ENCODE measurements at places on chromosomes 6 and 20.

DNA sequence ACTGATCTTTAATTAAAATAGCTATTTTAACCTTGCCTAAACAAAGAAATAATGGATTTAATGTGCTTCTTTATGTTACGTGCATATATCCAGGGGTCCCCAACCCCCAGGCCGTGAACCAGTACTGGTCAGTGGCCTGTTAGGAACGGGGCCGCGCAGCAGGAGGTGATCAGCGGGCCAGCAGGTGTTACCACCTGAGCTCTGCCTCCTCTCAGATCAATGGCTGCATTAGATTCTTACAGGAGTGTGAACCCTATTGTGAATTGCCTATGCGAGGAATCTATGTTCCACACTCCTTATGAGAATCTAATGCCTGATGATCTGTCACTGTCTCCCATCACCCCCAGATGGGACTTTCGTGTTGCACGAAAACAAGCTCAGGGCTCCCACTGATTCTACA, 8.8 kb downstream of the CYP24A1 start:
- no peak for DNase-seq

- no peak for DNase-seq
These were observed 560.5 kb downstream of the PKHD1 start for GRCh38 chr6:51526922-51527321.

DNA sequence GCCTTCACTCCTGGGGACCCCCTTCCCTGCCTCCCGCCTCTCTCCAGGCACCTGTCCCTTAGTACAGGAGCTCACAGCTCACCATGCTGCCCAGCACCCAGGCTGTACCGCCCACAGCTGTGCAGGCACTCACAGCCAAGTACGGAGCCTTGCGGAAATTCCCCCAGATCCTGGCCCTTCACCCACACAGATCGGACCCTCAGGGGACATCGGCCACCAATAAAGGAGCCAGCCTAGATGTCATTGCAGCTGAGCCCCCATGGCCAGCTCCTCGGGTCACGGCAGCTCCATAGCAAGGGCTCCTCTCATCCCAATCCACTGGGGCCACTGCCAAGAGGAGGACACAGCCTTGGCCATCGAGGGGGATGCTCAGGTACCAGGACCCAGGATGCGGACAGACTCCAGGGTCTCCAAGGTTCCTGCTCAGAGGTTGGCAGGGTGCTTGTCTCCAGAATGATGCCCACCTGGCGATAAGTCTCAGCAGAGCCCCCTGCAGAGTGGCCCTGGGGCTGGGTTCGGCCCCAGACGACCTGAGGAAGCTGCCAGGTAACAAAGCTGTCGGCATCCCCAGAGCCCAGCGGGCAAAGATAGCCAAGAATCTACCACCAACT, 82.3 kb downstream of the YTHDF1 start:
- DNase-seq: no peak

DNA sequence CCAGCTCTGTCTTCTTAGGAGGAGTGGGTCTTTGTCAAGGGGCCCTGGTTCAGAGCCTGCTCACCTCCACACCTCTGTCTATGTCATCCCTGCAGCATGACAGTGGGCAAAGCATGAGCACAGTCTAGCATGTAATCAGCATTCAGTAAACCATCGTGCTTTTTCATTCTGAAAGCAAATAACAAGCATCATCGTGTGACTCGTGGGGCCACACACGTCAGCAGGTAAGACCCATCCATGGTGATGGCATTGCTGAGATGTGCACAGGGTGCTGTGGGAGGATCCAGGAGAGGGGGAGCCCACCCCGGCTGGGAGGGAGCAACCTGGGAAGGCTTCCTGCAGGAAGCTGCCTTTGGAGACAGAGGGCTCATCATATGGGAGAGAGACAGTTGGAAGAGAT, 106.7 kb downstream of the TMEM242 start:
- no peak for DNase-seq

DNA sequence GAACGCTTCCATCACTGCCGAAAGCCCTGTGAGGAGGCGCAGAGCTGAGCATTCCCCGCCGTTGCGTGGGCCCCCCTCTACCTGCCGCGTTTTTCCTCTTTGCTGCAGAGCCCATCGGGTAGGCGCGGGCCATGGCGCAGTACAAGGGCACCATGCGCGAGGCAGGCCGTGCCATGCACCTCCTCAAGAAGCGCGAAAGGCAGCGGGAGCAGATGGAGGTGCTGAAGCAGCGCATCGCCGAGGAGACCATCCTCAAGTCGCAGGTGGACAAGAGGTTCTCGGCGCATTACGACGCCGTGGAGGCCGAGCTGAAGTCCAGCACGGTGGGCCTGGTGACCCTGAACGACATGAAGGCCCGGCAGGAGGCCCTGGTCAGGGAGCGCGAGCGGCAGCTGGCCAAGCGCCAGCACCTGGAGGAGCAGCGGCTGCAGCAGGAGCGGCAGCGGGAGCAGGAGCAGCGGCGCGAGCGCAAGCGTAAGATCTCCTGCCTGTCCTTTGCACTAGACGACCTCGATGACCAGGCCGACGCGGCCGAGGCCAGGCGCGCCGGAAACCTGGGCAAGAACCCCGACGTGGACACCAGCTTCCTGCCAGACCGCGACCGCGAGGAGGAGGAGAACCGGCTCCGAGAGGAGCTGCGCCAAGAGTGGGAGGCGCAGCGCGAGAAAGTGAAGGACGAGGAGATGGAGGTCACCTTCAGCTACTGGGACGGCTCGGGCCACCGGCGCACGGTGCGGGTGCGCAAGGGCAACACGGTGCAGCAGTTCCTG, 693 bp downstream of the FAM50B start:
- no peak for DNase-seq

DNA sequence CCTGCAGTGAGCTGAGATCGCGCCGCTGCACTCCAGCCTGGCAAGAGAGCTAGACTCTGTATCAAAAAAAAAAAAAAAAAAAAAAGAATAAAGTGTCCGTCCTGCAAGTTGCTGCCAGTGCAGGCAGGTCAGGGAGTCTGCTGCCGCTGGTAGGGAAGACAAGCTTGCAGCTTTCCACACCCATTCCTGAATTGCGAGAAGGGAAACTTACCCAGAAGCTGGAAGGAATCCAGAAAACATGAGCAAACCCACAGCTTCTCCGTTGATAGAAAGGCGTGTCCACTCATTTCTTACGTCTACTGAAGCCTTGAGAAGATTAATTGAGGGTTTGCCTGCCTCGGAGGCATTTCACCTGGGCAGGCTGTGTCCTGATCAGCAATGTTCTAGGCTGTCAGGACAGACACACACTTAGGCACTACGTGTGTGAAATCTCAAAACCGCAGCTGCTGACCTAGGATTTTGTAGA, 61.6 kb upstream of the DSP start:
- no peak for DNase-seq

- no peak for DNase-seq
These were observed 384.8 kb downstream of the ADGRB3 start for GRCh38 chr6:69019832-69020231.

DNA sequence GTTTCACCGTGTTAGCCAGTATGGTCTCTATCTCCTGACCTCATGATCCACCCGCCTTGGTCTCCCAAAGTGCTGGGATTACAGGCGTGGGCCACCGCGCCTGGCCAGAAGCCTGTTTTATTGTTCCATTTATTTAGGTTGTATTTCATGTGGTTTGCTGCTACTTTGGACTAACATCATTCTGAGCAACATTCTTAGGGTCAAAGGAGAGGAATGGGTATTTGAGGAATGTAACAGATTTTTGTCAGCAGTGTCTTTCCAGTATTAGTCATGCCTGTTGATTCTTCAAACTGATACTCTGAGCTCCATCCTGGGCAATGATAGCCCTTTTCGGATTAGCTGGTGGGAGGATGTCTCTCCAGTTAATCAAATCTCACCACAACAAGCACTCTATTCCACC, 213.0 kb upstream of the CITED2 start:
- DNase-seq: no peak

- DNase-seq: no peak
These were observed 26.4 kb upstream of the SIRPA start for GRCh38 chr20:1868856-1869255.

DNA sequence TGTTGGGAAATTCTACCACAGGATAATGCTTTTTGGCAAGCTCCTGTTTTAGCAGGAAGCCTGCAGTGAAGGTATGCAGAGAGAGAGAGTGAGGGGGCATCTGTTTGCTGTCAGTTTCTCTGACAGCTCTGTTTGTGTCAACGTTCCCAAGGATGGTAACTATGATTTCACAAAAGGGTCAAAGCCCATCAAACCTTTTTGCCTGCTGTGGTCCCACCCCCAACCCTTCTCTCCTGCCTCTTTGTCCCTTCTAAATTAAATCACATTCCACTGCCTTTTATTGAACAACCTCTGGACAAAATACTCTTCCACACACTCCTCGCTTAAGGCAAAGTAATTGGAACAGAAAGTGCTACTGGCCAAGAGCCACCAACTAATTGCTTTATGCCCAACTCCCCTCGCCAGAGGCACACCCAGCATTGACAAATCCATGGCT, 128.3 kb downstream of the TSHZ2 start:
- DNase-seq: no peak

DNA sequence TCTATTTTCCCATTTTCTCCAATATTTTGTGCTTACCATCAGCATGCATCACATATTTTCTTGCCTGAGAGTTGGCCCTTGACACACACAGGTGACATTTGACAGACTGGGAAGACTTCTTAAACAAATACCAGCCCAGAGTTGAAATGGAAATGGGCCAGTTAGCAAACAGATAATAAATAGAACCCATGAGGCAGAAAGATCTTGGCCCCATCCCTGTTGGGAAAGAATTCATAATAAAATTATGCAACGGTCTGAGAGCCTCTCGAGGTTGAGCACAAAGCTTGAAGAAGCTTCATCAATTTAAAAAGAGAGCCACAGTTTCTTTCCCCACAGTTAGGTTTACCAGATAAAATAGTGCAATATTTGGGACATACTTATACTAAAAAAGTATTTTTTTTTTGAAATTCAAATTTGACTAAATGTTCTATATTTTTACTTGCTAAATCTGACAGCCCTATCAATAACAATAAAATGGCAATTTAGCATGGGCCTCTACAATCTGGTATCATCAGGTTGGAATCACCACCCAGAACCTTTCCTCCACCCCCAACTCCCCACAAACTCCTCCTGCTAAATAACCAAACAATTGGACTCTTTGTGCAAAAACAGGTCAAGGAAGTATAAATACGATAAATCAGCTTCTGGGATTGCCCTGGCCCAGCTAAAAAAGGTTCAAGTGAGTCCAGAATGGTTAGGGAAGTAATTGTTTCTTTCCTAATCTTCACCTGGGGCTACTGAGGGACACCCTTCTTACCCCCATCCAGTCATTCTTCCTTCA, 129.8 kb downstream of the CD164 start:
- no peak for DNase-seq

DNA sequence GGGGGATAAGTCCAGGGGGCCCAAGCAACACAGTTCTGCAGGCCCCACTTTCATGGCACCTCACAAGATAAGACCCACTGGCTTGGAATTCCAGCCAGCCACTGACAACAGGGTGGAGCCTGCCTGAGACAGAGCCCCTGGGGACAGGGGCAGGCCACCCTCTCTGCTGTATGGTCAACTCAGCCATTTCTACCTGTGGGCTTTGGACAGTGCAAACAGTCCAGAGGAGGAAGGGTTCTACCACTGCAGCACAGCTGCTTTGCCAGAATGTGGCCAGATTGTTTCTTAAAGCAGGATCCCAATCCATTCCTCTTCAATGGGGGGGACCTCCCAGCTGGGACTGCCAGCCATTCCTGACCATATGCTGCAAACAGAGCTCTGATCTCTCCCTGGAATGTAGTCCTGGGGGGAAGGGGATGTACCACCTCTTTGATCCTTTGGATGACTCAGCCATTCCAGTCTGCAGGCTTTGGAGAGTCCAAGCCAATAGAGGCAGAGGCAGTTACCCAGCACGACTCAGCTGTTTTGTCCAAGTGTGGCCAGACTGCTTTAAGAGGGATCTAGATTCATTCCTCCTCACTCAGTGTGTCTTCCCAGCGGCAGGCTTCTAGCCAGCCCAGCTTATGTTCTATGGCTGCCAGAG, 842.2 kb downstream of the EPHA7 start:
- no peak for DNase-seq

DNA sequence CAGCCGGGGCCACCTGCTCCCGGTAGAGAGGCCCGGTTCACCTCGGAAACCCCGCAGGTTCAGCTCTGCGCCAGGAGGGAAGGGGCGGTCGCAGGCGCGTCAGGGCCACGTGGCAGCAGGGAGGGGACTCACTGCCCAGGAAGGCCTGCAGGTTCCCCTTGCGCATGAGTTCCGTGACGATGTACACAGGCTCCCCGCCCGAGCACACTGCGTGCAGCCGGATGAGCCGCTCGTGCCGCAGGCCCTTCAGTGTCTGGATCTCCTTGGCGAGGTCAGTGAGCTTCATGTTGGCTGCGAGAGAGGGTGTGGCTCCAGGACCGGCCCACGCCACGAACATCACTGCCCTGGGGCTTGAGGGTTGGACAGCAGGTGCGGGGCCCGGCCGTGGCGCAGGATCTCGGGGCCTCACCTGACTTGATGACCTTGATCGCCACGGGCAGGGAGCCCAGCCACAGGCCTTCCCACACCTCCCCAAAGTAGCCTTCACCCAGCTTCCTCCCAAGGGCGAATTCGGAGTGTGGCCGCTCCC, 4.9 kb upstream of the PTK6 start:
- DNase-seq: no peak

GRCh38 chr6:90859056-90859455, 272.2 kb upstream of the MAP3K7 start:
- no peak for DNase-seq

- no peak for DNase-seq
These were observed 60.3 kb downstream of the ERMARD start for GRCh38 chr6:169811521-169812256.

GRCh38 chr6:166750108-166750793, 123.2 kb upstream of the RPS6KA2 start:
- DNase-seq: no peak

- DNase-seq: no peak
These were observed 180.6 kb upstream of the CCN2 start for GRCh38 chr6:132131758-132132157.

DNA sequence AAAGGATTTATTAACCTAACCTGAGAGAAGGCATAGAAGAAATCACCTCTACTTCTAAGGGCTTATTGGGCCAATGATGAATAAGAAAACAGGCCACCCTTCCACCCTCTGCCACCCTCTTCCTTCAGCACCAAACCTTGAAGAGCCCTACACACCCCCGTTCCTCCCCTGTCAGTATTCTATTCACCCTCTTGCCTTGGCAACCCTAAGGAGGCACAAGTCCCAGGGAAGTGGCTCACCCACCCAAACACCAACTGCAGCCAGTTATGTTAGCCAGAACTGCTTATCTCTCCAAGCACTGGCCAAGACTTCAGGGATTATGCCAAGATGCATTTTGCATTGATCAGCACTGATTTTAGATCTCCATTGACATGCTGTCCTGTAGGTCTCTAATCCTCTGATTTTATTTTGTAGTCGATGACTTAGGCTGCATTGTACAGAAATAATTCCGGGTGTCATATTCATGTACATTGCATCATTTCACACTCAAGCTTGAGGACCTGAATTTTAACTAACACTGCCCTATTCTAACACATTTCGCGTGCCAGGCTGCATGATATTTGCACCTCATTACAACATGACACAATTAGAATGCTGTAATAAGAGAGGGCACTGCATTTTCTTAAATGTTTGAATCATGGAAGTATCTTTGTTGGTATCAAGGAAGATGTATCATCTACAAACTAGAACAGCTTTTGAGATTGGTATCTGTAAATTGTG, 15.7 kb downstream of the CNKSR3 start:
- DNase-seq: no peak
